ENCODE measurements at places on chromosomes 13 and 19.
A peak's percentile ranks its signal among the peaks of the same experiment; 100 is the strongest.

- no peak for DNase-seq
Measured at GRCh38 chr13:105168295-105168694, 1367.2 kb downstream of the EFNB2 start.

GRCh38 chr13:41588899-41589298, 131.5 kb downstream of the RGCC start:
- DNase-seq, result no peak

- no peak for DNase-seq
Measured at GRCh38 chr13:37109051-37109678, 3.7 kb upstream of the CSNK1A1L start.

DNA sequence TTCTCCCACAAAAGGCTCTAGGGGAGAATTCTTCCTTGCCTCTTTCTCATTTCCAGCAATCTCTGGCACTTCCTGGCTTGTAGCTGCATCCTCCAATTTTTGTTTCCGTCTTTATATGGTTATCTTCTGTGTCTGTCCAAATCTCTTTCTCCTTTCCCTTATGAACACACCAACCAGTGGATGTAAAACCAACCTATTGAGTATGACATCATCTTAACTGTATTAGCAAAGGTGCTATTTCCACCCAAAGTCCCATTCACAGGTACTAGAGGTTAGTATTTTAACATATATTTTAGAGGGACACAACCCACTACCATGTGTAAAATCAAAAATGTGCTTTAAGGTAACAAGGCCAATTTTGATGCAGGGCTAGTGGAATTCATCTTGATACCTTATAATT, 129.0 kb downstream of the RAP2A start:
- DNase-seq, result no peak

GRCh38 chr13:31987535-31988170, 43.9 kb upstream of the FRY start:
- peak; percentile 6 for DNase-seq

- no peak for DNase-seq
Measured at GRCh38 chr13:98792785-98793495, 40.5 kb upstream of the SLC15A1 start.

DNA sequence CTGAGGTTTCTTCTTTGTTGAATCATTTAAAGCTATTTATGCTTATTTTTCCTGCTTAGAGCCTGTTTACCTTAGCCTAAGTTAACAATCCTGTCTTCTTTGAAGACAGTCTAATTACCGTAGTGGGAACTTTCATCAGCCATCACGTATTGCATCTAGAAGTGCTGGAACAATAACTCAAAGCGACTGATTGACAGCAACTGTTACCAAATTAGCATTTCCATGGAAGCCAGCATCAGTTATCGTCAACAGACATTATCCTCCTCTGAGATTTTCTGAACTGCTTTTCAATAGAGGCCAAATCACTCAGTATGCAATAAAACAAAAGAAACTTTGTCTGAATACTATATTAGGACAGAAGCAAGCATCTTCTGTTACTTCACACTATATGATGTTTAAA, 433.3 kb upstream of the SLITRK1 start:
- no peak for DNase-seq

DNA sequence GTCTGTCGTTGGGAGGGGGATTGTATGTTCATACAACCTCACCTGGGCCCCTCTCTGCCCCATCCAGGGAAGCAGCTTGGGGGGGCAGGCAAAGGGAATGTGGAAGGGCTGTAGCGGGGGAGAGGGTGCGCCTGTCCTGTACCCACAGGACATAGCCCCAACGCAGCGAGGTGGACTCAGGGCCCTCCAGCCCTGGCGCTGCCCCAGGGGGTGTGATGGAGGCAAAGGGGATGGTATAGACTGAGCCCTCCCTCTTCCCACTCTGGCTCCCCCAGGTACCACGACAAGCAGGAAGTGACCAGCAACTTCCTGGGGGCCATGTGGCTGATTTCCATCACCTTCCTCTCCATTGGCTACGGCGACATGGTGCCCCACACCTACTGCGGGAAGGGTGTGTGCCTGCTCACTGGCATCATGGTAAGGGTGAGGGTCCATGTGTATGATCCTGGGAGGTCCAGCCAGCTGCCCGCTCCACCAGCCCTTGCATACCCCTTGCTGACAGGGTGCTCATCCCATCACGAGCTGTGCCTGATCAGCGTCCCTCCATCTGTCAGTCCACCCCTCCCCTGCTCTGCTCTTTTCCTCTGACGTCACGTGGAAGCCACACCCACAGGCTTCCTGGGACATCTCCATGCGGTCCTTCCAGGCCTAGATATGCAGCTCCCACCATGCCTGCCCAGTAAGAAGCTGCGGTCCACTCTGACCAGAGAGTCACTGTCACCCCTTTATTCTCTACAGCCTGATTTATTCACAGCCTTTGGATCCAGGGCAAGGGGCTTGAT, 18.3 kb downstream of the KCNN1 start:
- no peak for DNase-seq

DNA sequence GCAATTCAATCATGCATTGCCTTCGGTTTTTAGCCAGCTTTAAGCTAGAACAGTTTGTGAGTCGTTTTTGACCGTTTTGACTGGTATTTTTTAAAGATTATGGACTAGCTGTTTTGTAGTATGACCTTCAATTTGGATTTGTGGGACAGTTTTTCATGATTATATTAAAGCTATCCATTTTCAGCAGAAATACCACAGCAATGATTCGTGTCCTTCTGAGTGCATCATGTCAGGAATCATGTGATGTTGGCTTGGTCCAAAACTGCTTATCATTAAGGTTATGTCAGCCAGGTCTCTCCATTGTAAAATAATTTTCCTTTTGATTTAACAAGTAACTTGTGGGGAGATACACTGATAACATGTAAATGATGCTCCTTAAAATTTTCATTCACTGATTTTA, 229.0 kb downstream of the POSTN start:
- DNase-seq, result no peak

DNA sequence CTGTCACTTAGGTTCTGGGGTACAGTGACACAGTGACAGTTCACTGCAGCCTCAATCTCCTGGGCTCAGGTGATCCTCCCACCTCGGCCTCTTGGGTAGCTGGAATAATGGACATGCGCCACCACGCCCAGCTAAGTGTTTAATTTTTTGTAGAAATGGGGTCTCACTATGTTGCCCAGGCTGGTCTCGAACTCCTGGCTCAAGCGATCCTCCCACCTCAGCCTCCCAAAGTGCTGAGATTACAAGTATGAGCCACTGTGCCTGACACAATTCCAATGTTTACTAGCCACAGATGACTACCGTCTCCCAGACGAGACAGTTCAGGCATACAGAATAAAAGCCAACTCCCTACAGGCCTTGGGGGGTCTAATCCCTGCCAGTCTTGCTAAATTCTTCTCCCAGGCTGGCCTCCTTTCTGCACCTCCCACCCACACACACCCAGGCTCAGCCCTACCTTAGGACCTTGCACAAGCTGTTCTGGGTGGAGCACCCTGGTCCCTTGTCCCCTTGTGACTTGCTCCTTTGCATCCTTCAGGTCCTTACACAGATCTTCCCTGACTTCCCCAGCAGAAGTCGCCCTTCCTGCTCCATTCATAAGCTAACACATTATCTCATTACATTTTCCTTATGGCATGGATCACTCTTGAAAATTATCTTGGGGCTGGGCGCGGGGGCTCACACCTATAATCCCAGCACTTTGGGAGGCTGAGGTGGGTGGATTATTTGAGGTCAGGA, 106.4 kb downstream of the INSR start:
- no peak for DNase-seq

DNA sequence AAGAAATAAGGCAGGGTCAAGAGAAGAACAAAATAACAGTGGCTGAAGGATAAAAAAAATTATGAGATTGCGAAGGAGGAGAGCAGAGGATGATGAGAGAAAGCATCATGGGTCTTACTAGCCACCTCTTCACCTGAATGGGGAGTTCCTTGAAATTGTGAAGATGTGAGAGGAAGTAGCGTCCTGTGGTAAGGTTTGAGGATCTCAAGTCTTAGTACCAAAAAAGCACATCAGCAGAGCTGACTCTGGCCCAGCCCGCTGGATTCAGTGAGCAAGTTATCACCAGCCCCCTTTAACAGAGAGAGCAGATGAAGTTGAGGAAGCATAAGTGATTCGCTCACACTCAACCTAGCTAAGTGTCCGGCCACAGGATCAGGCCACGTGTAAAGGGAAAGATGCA, 61.8 kb downstream of the RXFP2 start:
- no peak for DNase-seq

GRCh38 chr19:45293682-45294081, 29.0 kb downstream of the CKM start:
- DNase-seq, result no peak

DNA sequence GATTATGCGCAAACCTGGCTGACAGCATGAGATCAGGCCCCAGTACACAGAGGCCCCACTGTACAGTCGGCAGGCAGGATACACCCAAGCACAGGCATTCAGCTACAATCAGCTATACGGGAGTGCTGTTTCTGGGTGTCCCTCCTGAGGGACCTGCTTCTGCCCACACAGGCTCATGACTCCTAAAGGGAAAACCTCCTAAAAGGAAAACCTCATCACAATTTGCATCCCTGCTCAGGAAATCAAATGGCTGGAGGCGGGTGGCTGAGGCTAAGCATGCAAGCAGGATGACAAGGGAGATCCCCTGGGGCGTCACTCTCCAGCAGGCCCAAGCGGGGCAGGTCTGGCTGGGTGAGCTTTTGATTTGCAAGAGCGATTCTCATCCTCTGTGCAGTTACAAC, 99.8 kb downstream of the CRYL1 start:
- DNase-seq, result no peak

- DNase-seq, result no peak
Measured at GRCh38 chr19:4097501-4097900, 26.4 kb downstream of the MAP2K2 start.

DNA sequence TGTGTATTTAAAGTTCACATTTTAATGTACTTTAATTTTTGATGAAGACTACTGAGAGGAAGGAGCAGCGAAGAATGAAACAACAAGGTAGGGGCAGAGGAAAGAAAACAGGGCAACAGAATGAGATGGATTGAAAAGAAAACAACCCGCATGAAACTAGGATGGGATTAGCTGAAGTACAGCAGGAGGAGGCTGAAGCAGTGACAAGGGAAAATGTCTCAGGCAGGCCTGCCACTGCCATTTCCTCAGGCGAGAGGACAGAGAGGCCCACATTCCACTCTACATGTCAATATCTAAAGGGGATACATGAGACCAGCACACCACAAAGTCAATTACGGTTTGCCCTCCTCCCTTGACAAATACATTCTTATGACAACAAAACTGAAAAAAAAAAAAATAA, 1703.2 kb downstream of the EFNB2 start:
- no peak for DNase-seq

DNA sequence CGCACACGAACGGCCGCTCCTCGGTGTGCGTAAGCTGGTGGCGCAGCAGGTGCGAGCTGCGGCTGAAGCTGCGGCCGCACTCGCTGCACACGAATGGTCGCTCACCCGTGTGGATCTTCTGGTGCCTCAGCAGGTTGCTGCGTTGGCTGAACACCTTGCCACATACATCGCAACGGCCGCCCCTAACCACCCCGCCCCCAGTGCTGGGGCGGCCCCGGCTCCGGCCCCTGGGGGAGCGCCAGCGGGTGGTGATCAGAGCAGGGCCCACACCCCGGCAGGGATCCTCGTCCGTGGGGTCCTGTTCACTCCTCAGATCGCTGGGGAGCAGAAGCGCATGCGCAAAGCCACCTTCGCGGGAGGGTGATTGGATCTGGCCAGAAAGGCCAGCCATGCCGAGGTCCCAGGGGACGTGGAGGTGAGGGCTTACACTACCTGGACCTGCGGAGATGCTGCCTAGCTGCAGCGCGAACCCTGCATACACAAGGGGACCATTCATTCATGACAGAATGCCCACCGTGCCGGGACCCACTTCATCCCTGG, 4.7 kb upstream of the UBE2M start:
- peak; percentile 46 for DNase-seq

GRCh38 chr13:58729361-58729760, 1097.8 kb downstream of the PCDH17 start:
- no peak for DNase-seq

DNA sequence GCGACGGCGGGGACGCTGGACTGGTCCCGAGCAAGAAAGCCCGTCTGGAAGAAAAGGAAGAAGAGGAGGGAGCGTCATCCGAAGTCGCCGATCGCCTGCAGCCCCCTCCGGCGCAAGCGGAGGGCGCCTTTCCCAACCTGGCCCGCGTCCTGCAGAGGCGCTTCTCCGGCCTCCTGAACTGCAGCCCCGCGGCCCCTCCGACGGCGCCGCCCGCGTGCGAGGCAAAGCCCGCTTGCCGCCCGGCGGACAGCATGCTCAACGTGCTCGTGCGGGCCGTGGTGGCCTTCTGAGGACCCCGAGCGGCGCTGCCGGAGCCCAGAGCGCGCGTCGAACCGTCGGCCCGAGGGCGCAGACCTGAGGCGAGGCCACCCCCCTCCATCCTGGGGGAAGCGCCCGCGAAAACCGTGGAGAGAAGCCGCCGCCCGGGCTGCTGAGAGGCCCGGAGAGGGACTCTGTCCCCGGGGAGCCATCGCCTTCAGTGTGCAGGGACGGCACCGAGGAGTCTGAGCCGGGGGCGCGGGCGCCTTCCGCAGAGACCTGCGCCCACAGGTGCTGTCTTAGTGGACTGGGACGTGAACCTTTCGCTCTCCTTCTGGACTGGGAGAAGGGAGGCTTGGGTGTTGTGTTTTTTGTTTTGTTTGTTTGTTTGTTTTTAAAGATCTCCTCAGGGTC, 3.5 kb downstream of the IER2 start:
- DNase-seq, result no peak

DNA sequence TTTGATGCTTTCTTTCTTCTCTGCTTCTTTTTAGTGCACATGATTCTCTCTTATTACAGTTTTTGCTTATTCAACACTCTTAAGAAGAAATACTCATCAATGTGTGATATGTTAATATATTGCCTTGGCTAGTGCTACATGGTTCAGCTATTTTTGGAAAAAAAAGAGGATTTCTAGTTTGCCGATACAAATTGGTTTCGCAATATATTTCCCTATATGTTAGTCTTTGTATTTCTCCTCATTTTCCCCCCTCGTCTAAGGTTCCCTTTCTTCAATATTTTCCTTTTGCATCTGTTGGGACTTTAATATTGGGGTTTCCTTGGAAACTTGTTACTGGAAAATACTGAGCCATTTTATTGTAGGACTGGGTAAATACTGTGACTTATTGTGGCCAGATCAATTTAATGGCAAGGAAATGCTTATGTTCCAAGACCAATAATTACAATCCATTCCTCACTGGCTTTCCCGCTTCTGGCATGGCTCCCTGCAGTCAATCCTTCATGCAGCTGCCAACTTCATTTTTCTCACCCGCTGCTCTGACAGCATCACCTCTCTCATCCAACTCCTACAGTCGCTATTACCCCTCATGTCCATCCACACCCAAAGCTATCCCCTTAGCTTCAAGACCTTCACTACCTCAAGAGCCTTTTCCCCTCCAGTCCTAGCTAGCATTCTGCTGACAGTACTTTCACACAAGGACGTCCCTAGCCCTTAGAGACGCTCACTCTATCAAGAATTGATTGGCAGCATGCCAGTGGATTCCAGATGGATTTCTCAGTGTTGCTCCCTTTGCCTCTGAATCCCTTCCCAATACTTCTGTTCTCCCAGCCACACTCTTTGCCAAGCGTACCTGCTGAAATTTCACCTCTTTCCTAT, 280.1 kb upstream of the TMTC4 start:
- no peak for DNase-seq

- no peak for DNase-seq
Measured at GRCh38 chr13:65336916-65337315, 1893.2 kb downstream of the PCDH9 start.
